ENCODE measurements at places on chromosomes 1 and 21.

DNA sequence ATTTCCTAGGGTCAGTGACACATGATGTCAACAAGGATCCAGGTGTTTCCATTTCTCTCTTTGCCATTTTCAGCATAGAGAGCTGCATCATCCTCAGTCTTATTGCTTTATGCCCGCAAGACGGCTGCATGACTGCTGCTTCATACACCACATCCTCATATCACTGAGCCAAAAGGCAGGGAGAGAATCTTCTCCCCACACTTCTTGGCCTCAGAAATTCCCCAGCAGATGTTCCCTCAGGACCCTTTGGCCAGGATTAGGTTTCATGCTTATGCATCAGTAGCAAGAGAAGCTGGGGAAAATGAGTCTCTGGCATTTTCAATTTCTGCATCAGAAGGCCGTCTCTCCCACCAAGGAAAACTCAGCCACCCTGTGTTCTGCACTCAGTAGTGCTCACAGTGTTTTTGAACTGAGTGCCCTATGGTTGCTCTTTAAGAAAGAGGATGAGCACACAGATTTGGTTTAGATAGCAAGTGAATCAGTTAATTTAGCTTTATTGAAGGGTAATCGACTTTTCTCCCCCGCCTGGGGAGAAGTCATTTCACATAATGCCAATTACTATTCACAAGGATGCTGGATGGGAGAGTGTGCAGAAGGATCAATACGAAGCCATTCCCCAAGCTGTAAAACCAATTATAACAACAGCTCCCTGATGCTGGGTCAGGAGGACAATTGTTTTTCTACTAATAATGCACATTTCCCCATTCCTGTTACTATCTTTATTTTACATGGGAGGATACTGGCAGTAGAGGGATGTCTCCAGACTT is 360.2 kb downstream of the HHIPL2 start:
- DNase-seq: no peak

DNA sequence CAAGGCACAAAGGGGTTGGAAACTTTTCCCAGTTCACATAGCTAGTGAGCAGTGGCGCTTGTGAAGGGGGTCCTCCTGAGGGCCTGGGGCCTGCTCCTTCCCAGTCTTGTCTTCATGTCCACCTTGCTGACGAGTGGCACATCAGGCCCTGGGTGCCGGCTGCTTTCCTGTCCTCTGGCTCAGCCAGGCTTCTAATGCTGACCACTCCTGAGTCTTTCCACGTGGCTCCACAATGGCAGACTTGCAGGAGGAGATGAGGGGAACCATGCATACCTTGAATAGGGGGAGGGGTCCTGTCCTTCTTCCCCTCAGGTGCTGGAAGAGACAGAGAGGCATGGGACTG is 38.7 kb downstream of the MAPKAPK2 start:
- no peak for DNase-seq

DNA sequence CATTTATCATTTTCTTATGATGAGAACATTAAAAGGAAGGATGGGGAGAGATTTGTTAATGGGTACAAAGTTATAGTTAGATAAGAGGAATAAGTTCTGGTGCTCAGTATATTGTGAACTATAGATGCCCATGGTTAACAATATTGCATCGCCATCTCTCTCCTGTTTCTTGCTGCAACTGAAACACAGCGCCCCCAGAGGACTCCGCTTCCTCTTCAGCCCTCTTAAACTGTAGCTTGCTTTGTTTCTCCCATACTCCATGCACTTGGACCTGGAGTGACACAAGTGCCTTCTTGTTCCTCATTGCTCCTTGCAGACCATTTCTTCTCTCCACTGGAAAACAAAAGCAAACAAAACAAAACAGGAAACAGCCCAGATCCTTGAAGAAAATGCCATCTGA is 70.1 kb upstream of the NTPCR start:
- DNase-seq: peak; percentile 17

DNA sequence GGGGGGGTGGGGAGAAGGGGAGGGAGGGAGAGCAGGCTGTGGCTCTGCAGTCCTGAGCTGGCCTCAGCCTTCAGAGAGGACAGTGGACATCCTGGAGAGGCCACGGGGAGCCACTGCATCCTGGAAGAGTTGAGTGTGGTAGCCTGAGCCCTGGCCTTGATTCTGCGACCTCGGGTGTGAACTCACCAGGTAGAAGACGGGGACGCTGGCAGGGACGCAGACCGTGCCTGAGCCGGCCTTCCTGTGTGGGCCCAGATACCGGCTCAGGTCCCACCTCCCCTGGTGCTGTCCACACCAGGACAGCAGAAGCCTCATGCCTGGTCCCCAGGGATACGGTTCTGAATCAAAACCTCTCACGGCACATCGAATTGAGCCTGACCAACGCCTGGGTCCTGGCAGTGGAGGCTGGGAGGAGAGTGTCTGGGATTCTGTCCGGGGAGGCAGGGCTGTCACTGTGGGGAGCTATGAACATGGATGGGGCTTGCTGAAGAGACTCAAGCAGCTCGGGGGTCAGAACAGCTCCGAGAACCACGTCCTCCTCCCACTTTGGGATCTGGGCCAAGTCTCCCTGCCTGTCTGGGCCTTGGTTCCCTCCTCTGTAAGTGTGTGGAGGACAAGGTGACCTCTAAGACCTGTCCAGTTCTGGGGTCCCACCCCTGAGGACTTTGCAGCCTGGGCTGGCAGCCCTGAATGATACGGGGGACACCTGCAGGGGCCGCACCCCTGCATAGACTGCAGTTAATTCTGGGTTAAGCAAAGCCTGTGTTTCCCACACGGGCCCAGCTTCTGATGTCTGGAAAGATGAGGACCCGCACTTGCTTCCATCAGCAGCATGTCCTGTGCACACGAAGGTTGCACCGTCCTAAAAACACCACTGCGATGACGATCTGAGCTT is 30.4 kb downstream of the RRP1 start:
- no peak for DNase-seq

GRCh38 chr1:246782120-246782900 is 58.1 kb downstream of the SCCPDH start:
- peak; percentile 78 for DNase-seq

GRCh38 chr1:69671363-69672010 is 103.8 kb downstream of the LRRC7 start:
- DNase-seq: peak; percentile 24

- DNase-seq: no peak
Measured at GRCh38 chr1:89198081-89198480, 661 bp downstream of the GBP4 start.

- no peak for DNase-seq
Measured at GRCh38 chr1:21192871-21193270, 16.2 kb upstream of the EIF4G3 start.

GRCh38 chr1:207027206-207027777 is 5.3 kb downstream of the C1orf116 start:
- peak; percentile 32 for DNase-seq

DNA sequence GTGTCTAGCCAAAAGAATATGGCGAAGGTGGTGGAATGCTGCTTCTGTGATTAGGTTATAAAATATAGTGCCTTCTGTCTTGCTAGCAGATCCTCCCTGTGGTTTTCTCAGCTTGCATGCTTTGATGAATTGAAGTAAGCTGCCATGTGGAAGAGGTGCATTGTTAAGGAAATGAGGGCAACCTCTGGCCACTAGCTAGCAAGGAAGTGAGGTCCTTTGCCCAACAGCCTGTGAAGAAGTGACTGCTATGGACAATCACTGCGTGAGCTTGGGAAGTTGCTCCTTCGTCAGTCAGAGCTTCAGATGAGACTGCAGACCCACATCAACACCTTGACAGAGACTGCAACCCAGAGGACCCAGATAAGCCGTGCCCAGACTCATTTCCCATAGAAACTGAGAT is 109.4 kb downstream of the GIPC2 start:
- DNase-seq: no peak

GRCh38 chr1:207362962-207363860 is 41.7 kb downstream of the CD55 start:
- peak; percentile 16 for DNase-seq

GRCh38 chr1:226233293-226233692 is 9.8 kb downstream of the MIXL1 start:
- no peak for DNase-seq

DNA sequence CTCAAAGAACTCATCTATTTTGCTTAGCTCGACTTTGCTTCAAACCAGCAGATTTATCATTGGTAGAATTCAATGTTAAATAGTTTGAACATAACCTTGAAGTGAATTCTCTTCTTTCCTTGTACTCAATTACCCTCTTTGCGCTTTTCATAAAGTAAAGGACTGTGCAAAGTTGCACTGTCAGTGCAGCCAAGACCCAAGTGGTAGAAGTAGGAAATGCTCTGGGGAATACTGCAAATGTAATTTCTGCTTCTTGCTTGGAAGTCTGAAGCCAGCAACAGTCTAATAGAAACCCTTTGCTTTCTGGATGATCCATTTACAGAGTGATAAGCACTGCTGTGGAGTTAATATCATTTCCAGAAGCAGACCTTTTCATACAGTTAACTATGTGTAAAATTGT is 936.7 kb upstream of the TMPRSS15 start:
- no peak for DNase-seq

GRCh38 chr21:36627242-36627641 is 71.7 kb upstream of the SIM2 start:
- peak; percentile 57 for DNase-seq

- no peak for DNase-seq
Measured at GRCh38 chr1:47406966-47407365, 9.1 kb upstream of the FOXE3 start.

- peak; percentile 63 for DNase-seq
Measured at GRCh38 chr1:63968663-63969440, 195.0 kb downstream of the ROR1 start.

GRCh38 chr21:44862869-44863685 is 10.4 kb downstream of the PTTG1IP start:
- no peak for DNase-seq

DNA sequence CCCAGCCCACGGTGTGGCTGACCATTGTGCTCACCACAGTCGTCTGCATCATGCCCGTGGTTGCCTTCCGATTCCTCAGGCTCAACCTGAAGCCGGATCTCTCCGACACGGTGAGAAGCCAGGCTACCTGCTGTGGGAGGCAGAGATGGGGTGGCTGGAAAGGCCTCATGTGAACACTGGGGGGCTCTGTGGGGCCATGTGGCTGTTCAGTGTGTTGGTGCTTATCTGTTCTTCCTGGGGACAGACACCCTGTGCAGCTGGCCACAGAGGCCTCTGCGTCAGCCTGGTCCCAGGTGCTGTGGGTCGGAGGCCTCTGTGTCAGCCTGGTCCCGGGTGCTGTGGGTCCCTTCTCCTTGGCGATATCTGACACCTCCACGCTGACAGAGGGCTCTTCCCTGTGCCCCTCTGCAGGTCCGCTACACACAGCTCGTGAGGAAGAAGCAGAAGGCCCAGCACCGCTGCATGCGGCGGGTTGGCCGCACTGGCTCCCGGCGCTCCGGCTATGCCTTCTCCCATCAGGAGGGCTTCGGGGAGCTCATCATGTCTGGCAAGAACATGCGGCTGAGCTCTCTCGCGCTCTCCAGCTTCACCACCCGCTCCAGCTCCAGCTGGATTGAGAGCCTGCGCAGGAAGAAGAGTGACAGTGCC is 23.2 kb downstream of the ATP8B2 start:
- DNase-seq: no peak

GRCh38 chr1:8342325-8342724 is 24.4 kb downstream of the SLC45A1 start:
- peak; percentile 61 for DNase-seq

DNA sequence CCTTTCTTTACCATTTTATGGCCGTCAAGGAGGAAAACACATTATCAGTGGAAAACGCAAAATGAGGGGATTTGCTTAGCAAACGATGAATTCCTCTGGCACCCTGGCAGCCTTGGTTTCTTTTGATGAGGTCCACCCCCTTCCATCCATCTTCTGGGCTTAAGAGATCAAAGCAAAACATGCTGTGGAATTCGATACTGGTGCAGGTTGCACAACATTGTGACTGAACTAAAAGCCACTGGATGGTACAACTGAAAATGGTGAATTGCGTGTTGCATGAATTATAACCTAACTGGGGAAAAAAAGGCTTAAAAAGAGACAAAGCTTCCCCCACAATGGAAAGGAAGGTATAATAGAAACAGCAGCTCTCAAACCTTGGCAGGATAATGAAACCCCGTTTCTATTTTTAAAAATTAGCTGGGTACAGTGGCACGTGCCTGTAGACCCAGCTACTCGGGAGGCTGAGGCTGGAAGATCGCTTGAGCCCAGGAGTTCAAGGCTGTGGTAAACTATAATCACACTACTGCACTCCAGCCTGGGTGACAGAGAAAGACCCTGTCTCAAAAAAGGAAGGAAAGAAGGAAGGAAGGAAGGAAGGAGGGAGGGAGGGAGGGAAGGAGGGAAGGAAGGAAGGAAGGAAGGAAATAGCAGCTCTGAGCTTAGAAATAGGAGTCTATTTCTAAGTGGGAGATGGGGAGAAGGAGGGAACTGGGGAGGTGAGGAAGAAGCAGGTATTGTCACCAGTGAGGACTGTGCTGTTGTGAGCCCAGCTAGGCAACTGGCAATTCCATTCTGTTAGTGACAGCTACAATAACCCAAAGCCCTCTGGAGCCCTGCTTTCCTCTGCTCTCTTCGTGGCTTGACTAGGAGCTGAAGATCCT is 29.0 kb upstream of the LGALS8 start:
- DNase-seq: peak; percentile 11

GRCh38 chr1:167522246-167522645 is 3.9 kb upstream of the CD247 start:
- peak; percentile 5 for DNase-seq

GRCh38 chr1:22387919-22388580 is 63.6 kb upstream of the ZBTB40 start:
- peak; percentile 45 for DNase-seq

- DNase-seq: no peak
Measured at GRCh38 chr1:3248155-3249141, 179.4 kb downstream of the PRDM16 start.

- DNase-seq: no peak
Measured at GRCh38 chr1:108524676-108525075, 35.2 kb upstream of the EEIG2 start.

GRCh38 chr1:213269829-213270228 is 218.8 kb downstream of the RPS6KC1 start:
- DNase-seq: no peak

DNA sequence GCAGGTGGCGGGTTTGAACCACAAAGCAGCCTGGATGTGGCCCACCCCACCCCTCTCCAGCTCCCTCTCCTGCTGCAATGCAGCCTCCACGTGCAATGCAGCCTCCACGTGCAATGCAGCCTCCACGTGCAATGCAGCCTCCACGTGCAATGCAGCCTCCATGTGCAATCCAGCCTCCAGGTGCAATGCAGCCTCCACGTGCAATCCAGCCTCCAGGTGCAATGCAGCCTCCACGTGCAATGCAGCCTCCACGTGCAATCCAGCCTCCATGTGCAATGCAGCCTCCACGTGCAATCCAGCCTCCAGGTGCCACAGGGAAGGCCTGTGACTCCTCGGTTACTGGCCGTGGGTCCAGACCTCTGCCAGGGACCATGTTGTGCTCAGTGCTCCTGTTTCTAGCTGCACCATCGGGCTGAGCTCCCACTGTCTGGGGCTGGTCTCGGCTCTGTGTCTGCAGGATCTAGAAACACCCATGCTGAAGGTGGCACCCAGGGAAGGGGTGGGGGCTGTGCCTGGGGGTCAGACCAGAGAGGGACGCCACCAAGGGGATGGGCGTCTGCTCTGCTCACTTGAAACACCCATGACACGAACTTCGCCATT is 11.9 kb upstream of the LRRC3 start:
- DNase-seq: no peak

Measured in fibroblast of skin of right quadriceps (primary cell).